Natural killer cell treated with Interleukin-12 subunit alpha and Interleukin-12 subunit beta and Interleukin-15 and Interleukin-18, amount 100 ng/mL, for 72 hours (primary cell): ENCODE measurements at places on chromosomes 1 and 21. TPM values are rescaled to one million over a fixed set of nuclear protein-coding genes. Genes with fewer than 3 reads are reported as not detected.

DNA sequence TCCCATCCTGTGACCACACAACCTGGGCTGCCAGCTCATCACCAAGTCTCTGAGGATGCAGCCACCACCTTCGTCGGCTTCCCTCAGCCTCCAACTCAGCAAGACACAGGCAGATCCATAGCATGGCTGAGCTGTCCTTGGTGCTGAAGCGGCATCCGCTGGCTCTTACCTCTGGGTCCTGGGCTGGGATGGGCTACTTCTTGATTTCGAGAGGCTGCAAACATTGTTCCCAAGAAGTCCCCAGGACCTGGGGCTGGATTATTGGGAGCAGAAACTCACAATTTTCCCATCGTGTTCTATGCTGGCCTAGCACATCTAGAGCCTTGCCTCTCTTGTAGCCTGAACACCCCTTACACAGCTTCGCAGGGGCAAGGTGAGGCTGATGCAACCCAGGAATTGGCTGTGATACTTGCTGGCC, 24.9 kb upstream of the C1QA start:
- peak; percentile 52 for DNase-seq

The MYBPH gene
- not detected for total RNA-seq

The SCYL3 gene
- total RNA-seq: 16.3 TPM

DNA sequence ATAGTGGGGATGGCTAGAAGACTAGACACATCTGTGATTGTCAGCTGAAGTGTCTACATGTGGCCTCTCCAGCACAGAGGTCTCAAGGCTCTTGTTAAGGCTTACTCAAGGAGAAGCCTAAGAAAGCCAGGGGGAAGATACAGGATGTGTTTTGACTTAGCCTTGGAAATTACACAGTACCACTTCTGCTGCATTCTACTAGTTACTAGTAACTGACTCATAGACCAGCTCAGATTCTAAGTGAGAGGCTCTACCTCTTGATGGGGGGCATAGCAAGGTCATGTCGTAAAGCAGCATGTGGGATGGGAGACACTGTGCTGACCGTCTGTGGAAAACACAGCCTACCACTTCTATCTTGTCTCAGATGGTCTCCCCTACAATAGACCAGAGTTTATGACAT, 99.5 kb downstream of the UBE2U start:
- DNase-seq: no peak

- no peak for DNase-seq
Observed at GRCh38 chr1:248158758-248159157, 13.8 kb downstream of the OR2M5 start.

- DNase-seq: no peak
Observed at GRCh38 chr1:24203404-24203803, 16.3 kb upstream of the IFNLR1 start.

DNA sequence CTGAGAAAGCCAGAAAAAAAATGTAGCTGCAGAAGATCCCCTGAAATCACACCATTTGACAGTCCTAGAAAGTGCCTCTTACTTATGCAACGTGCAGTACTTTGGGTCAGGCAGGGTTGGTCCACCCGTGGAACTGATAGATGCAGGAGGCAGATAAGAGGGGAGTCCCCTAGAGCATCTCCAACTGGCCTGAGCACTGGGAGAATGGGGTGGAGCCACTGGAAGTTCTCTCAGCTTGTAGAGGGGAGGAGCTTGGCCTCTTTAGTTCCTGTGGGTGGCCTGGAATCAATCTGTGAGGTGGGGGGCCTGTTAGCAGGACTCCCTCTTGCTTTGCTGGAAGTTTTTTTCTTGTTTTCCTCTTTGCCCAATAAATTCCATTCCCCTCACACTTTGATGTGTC, 335.7 kb upstream of the NCAM2 start:
- DNase-seq: no peak

The HSPB7 gene
- not detected for total RNA-seq

The OPTC gene
- not detected for total RNA-seq

GRCh38 chr1:150065184-150065871, 2.2 kb upstream of the VPS45 start:
- no peak for DNase-seq

DNA sequence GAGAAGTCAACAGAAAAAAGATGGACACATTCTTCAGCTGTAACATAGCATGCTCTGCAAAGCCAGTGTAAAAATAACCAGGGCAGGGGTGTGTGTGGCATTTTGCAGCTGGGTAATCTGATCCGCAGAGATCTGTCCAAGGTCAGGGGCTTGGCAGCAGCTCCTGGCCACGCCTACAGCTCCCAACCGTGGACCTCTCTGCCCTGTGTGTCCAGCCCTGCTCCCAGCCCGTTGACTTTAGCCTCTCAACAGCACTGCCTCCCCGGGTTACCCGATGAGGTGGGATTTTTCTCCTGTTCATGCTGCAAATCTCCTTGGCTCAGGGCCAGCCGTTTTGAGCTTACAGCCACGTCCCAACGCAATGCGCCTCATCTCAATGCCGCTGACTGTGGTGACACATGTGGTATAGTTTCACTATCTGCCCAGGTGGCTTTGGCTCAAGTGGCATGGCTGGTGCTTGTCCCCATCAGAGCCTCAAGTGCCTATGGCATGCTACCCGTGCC, 68.1 kb downstream of the VWA5B1 start:
- no peak for DNase-seq

DNA sequence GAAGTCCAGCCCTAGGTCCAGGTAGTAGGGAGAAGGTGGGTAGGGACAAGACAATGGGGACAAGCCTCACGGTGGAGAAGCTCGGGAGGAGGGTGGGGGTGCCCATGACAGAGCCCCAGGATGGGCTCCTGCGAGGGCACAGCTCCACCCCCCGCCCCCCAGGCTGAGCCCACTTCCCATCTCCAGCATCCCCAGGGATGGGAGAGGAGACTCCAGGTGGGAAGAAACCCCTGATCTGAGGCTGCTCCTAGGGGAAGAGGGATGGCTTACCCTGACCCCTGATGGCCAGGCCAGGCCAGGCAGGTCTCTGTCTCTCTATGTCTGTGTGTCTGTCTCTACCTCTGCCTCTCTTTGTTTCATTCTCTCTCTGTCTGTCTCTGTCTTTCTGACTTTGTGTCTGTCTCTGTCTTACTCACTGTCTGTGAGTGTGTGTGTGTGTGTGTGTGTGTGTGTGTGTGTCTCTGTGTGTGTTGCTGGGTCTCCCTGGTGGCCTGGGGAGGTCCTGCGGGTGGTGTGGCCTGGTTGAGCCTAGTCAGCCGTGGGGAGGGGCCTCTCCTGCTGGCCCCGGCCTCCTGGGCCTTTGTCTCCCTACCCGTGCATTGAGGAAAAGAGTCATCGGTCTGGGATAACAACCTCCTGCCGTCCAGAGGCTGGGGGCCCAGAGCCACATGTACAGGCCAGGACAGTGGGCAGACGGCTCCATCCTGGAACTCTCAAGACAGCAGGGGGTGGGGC, 45.7 kb downstream of the WNT9A start:
- peak; percentile 45 for DNase-seq

The HPDL gene
- total RNA-seq: 8.6 TPM

- no peak for DNase-seq
Observed at GRCh38 chr1:215040190-215040589, 42.3 kb upstream of the KCNK2 start.

The TTF2 gene
- 151 TPM for total RNA-seq

The HRNR gene
- not detected for total RNA-seq
